ENCODE measurements at places on chromosomes 16 and 17. TPM values are rescaled to one million over a fixed set of nuclear protein-coding genes. Genes with fewer than 3 reads are reported as not detected.

EVI2A gene
- 2.9 TPM for total RNA-seq

ABCC11 gene
- 0.05 TPM for total RNA-seq

EME1 gene
- 0.74 TPM for total RNA-seq

GIT1 gene
- total RNA-seq, result 31.9 TPM

C17orf107 gene
- 0.80 TPM for total RNA-seq

MFSD6L gene
- total RNA-seq, result not detected

IGFBP4 gene
- total RNA-seq, result 130 TPM

LRRC46 gene
- total RNA-seq, result 0.63 TPM

SMG6 gene
- 22.1 TPM for total RNA-seq

TMC5 gene
- 0.38 TPM for total RNA-seq

CA5A gene
- not detected for total RNA-seq

TAC4 gene
- total RNA-seq, result 0.44 TPM

CD7 gene
- 0.47 TPM for total RNA-seq

FKBP10 gene
- 10.4 TPM for total RNA-seq

CCDC154 gene
- total RNA-seq, result 1.3 TPM

LITAFD gene
- total RNA-seq, result not detected

MYH3 gene
- 0.88 TPM for total RNA-seq

RND2 gene
- 0.85 TPM for total RNA-seq

KAT2A gene
- total RNA-seq, result 25.7 TPM

GNG13 gene
- total RNA-seq, result not detected

ACE gene
- 6.2 TPM for total RNA-seq

NMRAL1 gene
- 21.9 TPM for total RNA-seq

TNS4 gene
- not detected for total RNA-seq

TBC1D28 gene
- not detected for total RNA-seq

TEKT3 gene
- 0.49 TPM for total RNA-seq

NPIPA8 gene
- 0.49 TPM for total RNA-seq

ZG16 gene
- total RNA-seq, result not detected

HIGD1B gene
- total RNA-seq, result 18.3 TPM

NUP93 gene
- total RNA-seq, result 27.1 TPM

PIK3R6 gene
- total RNA-seq, result 1.2 TPM

CLEC16A gene
- 24.6 TPM for total RNA-seq

NUBP1 gene
- 50.6 TPM for total RNA-seq

SLC2A4 gene
- 146 TPM for total RNA-seq

SECTM1 gene
- 3.9 TPM for total RNA-seq

TP53TG3 gene
- not detected for total RNA-seq

MMP28 gene
- total RNA-seq, result 3.0 TPM

ASGR2 gene
- total RNA-seq, result 0.22 TPM

SLC9A5 gene
- 1.3 TPM for total RNA-seq

RHOT2 gene
- 90.3 TPM for total RNA-seq

MYLK3 gene
- 256 TPM for total RNA-seq

ATP6V0D1 gene
- total RNA-seq, result 65.8 TPM

KRT40 gene
- not detected for total RNA-seq

ADAMTS18 gene
- not detected for total RNA-seq

PIPOX gene
- 0.60 TPM for total RNA-seq

KRT9 gene
- total RNA-seq, result not detected

RHBDF1 gene
- total RNA-seq, result 24.4 TPM

DNAAF8 gene
- 0.77 TPM for total RNA-seq

ATP1B2 gene
- total RNA-seq, result 2.8 TPM

METTL2A gene
- 14.9 TPM for total RNA-seq

ERN2 gene
- not detected for total RNA-seq

ZNF500 gene
- 5.4 TPM for total RNA-seq

NTHL1 gene
- 21.7 TPM for total RNA-seq

Measured in left ventricle myocardium inferior (tissue), 1 donor.